ENCODE measurements at places on chromosomes 7 and 10.

DNA sequence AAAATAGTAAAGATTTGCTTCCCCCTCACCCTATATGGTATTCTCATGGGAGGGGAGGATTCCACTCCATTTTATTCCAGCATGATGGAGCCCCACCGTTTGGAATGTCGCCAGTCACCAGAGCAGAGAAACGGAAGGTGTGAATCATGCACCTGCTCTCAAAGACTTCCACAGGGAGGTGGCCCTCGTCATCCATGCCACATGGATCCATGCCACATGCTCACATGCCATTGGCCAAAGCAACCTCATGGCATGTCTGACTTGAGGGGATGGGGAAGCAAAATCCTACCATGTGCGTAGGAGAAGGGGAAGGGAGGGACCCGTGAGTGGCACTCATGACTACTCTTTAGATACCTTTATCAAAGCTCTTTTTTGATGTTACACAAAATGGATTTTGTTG lies 256.0 kb downstream of the SKAP2 start:
- no peak for DNase-seq

- peak; percentile 9 for DNase-seq
Observed at GRCh38 chr7:140003913-140004382, 58.8 kb downstream of the PARP12 start.

- DNase-seq, result no peak
Observed at GRCh38 chr7:26298472-26299058, 6.9 kb downstream of the SNX10 start.

GRCh38 chr7:133253519-133253875 lies 619 bp downstream of the EXOC4 start:
- DNase-seq, result no peak

- no peak for DNase-seq
Observed at GRCh38 chr10:570628-571163, 118.8 kb downstream of the DIP2C start.

- DNase-seq, result no peak
Observed at GRCh38 chr10:72009425-72010081, 45.4 kb downstream of the CHST3 start.

- no peak for DNase-seq
Observed at GRCh38 chr10:75097666-75098285, 13.7 kb upstream of the SAMD8 start.

- DNase-seq, result no peak
Observed at GRCh38 chr7:30281263-30281662, 3.1 kb upstream of the ZNRF2 start.

- no peak for DNase-seq
Observed at GRCh38 chr10:63114031-63114814, 18.9 kb upstream of the NRBF2 start.

GRCh38 chr7:141974831-141975230 lies 1.3 kb upstream of the TAS2R38 start:
- no peak for DNase-seq

DNA sequence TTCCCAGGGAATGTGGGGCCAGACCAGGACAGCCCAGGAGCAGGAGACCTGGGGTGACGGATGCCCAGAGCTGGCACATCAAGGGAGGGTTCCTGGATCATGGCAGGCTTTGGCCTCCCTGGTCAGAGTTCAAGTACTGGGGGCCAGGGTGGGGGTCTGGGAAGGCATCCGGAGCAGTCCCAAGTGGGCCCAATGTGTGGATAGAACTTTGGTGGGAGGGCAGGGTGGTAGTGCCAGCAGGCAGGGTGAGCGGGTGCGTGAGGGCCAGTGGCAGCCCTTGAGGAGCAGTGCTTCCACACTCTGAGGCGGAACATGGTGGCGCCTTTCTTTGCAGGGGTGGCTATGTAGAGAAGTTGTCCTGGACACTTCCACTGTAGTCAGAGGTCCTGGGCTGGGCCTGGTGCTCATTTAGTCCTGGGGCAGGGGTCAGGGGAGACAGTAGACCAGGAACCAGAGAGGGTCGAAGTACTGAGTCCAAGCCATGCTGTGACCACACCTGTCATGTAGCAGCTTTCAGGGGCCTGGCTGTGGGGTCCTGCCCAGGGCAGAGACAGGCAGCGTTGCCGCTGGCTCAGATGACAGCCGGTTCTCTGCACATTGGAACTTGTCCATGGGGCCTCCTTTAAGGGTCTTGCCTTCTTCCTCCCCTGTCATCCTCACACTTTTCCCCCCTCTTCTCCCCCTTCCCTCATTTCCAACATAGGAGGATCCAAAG lies 22.2 kb upstream of the CSGALNACT2 start:
- DNase-seq, result no peak

GRCh38 chr10:122504610-122504950 lies 43.2 kb downstream of the HTRA1 start:
- no peak for DNase-seq

DNA sequence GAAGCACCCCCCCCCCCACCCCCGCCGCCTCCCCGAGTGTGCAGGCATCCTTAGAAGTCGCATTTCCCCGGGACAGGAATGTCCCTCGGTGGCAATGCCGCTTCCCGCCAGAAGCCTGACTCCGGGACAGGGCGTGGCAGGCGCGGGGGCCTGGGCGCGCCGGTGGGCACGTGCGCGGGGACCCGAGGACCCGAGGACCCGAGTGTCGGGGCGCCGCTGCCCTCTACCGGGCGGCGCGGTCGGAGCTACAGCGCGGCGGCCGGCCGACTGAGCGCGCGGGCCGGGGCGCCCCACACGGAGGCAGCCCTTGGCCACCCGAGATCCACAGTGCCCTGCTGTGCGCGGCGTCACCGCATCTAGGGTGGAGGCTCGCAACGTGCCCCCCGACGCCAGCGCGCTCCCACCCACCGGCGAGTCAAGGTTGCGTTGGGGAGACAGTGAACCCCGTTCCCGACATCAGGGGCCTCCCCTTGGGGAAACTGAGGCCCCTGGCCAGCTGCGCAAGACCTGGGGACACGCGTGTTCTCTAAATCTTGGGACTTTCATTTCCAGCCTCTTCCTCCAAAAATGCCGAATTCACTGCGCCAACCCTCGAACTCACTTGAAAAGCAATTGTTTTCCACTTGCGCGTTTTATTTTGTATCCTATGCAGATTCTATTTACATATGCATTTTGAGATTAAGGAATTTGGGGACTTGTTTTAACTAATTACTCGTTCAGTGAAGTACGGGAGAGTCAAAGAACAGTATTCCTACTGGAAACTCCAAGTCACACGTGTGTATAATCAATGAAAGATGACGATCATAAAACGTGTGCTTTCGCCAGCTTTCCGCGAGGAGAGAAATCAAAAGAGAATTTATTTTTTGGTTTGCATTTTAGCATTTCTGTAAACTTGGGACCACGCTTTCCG lies 3.1 kb upstream of the CUX1 start:
- peak; percentile 22 for DNase-seq

DNA sequence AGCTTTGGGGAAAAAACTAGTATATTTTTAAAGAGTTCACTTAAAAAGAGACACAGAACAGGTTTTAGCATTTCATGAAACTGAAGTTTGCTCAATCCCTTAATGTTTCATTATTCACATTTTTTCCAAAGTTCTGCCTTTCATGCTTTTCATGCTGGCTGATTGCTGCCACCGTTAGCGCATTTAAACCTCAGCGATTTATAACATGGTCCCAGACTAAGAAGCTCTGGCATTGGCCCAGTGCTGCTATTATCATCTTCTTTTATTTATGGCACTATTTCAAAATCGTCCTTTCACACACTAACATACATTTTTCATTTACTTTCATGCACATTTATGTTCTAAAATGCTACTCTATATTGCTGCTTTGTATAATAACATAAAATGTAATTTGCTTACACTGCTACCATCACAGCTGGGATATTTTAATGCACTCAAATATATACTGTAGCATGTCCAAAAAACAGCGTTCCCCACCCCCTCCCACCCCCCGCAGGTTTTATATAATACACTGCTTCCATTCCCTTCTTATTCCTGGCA lies 141.9 kb downstream of the MPP7 start:
- no peak for DNase-seq

DNA sequence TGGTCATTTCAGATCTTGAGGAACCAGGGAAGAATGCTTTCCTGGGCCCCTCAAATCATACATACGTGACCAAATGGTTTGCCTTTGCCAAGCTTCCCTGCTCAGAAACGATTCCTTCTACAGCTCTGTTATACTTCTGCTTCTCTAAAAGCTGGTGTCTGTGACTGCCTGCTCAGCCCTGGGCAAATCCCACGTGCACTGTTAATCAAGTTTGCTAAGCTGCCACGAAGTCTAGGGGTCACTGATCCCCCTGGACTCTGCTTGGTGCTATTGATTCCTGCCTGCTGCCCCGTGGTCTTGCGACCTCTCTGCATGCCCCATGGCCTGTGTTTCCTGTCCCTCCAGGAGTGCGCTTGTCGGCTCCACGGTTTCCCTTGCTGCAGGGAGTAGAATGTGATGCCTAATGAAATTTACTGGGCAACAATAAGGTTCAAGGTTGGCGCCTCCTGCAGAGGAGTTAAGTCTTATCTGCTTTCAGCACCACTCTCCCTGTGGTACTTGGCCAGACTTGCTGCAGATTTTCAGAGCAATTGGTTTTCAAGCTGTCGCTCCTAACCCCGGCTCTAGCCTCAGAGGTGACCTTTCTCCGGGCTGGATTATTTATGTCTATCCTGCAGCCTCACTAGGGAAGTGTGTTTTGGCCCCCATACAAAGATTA lies 201.6 kb upstream of the FZD8 start:
- DNase-seq, result no peak

DNA sequence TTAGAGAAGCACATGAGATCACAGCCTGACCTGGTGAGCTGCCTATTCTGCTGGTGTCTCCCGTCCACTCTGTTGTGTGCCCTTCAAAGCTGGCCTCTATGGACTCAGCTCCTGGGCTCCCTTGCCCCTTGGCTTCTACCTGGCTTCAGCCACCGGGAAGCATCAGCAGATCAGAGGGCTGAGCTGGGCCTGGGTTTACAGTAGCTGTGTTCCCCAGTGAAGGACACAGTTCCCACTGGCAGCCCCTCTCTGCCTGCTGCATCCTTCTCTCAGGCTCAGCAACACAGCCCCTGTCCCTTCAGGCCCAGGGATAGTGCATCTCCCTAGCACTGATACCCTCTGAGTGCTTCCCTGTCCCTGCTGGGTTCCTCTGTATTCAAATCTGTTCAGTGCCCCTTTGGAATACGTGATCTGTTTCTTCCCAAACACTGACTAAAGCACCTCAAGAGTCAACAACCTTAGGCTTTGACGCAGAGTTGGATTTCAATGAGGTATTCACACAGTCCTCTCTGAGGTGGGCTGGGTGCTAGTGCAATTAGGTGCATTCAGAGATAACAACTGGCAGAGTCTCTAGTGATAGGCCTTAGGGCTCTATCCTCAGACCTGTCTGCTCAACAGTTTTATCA lies 109.8 kb downstream of the GRID1 start:
- no peak for DNase-seq

GRCh38 chr7:108287857-108288256 lies 157.7 kb upstream of the LAMB4 start:
- no peak for DNase-seq

- no peak for DNase-seq
Observed at GRCh38 chr7:34187798-34188307, 282.5 kb downstream of the BMPER start.

DNA sequence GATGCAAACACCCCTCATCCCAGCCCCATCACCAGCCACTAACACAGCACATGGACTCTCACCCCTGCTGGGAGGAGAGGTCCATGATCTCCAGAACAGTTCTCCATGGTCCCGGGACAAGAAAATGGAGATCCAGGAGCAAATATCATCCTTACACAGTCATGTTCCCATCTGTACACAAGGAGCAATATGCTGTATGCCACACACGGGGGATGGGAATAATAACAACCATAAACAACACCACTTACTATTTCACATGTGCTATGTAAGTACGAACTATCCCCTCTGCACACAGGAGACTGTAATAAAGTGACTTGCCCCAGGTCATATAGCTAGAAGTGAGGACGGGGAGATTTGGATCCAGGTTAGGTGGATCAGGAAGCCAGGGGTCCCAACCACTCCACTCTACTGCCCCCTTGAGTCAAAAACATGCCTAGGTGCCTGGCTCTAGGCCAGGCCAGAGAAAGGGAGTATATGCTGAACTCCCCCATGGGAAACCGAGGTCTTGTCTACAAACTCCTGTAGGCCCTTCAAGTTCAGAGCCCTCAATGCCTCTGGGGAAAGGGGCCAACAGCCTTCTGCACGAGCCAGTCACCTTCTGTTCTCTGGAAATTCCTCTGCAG lies 34.1 kb downstream of the LRRC20 start:
- DNase-seq, result no peak

GRCh38 chr7:144842377-144842851 lies 6.6 kb upstream of the TPK1 start:
- no peak for DNase-seq

GRCh38 chr10:13907570-13907969 lies 320.8 kb downstream of the PRPF18 start:
- DNase-seq, result no peak

- DNase-seq, result no peak
Observed at GRCh38 chr10:46293832-46294640, 7.2 kb downstream of the ANTXRL start.

- DNase-seq, result no peak
Observed at GRCh38 chr10:70494966-70495365, 16.4 kb downstream of the PALD1 start.

GRCh38 chr7:70645279-70645678 lies 486.7 kb upstream of the GALNT17 start:
- DNase-seq, result no peak

GRCh38 chr7:70047384-70047783 lies 449.1 kb downstream of the AUTS2 start:
- DNase-seq, result no peak

DNA sequence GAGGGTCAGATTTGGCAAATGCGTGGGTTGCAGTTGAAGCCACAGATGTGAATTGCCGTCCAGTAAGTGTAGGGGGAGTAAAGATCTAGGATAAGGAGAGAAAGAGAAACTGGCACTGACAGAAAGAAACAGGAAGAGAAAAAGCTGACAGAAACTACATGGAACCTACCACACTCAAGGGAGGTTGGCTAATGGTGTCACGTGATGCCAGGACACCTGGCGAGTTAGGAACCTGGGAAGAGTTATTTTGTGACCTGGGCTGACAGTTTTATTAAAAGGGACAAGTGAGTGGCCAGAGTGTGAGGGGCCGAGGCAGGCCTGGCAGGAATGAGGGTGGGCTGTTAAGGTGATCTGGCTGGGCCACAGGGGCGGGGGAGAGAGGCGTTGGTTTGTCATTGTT lies 188.7 kb downstream of the ADARB2 start:
- DNase-seq, result no peak

DNA sequence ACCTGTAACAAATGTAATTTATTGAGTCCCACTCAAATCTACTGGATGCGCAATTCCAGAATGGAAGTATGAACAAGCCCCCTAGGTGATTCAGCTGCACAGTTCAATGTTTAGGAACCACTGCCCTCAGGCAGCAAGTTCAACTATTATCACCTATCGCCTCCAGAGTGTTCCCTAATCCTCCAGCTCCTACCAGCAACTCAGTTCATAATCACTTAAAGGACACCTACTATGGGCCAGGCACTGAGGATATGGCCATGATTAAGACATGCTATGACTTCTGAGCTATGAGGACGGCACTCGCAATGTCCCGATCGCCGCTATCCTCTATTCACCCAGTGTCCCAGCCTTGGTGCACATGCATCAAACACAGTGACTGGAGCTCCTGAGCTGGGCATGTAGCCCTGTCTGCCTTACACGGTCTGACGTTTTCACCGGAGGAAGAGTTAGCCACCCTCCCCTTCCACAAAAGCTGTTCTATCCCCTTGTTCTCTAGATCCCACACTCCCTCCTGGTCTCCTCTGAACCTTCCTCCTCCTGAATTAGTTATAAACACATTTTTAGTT lies 22.3 kb downstream of the RHEB start:
- no peak for DNase-seq
